HS-27A (cell line): ENCODE measurements at places on chromosomes 2 and 18.

GRCh38 chr2:46193855-46194254 is 103.4 kb upstream of the EPAS1 start:
- DNase-seq, result no peak

DNA sequence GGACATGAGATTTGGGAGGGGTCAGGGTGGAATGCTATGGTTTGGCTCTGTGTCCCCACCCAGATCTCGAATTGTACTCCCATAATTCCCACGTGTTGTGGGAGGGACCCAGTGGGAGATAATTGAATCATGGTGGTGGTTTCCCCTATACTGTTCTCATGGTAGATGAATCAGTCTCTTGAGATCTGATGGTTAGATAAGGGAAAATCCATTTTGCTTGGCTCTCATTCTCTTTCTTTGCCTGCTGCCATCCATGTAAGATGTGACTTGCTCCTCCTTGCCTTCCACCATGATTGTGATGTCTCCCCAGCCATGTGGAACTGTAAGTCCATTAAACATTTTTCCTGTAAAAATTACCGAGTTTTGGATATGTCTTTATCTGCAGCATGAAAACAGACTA is 80.9 kb upstream of the GALNT5 start:
- DNase-seq, result no peak

DNA sequence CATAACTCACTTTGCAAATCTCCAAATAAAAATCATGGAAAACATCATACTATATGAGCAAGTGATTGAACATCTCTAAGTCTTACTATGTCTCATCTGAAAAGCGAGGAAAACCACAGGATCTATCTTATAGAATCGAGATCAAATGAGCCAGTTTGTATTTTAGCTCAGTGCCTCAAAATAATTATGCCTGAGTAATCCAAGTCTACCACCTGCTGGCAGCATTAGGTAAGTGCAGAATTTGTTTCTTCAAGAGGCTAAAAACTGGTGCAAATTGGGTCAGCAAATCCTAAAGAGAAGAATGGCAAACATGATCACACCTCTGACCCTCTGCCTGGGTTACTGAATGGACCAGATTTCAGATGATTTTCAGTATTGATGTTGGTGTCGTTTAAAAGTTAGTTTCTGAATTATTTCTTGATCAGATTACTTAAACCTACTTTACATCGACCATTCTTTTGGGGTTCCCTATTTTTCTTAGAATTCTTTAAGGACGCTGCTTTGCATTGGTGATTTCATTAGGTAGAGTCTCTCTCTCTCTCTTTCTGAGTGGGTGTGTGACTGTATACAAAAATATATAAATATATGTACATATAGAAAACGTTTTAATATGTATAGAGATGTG is 12.7 kb upstream of the FHOD3 start:
- DNase-seq, result no peak

GRCh38 chr18:9661564-9661963 is 46.5 kb upstream of the RAB31 start:
- no peak for DNase-seq

GRCh38 chr2:235139956-235140800 is 188.4 kb downstream of the SH3BP4 start:
- no peak for DNase-seq

- no peak for DNase-seq
Measured at GRCh38 chr2:98585386-98585785, 22.9 kb downstream of the COA5 start.

GRCh38 chr2:34241905-34242762 is 643.0 kb upstream of the FAM98A start:
- DNase-seq, result no peak

DNA sequence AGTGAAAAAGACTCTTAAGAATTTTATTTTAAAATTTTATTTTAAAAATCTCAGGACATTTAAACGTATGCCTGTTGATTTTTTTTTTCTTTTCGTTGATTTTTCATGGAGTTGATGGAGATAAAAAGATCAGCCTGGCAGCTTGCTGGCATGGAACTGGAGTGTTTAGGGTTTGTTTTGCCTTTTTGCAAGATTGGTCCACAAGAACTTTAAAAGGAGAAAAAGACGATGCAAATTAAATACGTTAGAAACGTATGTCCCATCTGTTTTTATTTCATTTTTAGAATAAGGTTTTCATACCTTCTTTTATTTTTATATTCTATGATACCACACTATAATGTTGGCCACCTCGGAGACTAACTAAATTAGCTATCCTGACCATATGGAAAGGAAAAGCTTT is 254.9 kb downstream of the ARHGAP15 start:
- no peak for DNase-seq

DNA sequence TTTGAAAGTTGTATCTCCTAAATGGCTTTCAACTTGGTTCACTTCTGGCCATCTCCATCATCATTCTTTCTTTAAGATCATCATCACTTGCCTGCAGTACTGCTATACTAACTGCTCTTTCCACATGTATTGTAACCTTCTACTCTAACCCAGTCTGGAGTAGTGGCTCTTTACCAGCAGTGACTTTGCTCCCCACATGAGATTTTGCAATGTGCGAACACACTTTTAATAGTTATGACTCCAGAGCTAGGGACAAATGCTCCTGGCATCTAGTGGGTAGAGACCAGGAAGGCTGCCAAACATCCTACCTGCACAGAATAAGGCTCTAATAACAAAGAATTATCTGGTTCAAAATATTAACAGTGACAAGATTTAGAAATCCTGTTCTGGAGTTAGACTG is 243.8 kb downstream of the XIRP2 start:
- DNase-seq, result no peak

GRCh38 chr2:32977228-32977758 is 30.5 kb downstream of the LTBP1 start:
- no peak for DNase-seq

DNA sequence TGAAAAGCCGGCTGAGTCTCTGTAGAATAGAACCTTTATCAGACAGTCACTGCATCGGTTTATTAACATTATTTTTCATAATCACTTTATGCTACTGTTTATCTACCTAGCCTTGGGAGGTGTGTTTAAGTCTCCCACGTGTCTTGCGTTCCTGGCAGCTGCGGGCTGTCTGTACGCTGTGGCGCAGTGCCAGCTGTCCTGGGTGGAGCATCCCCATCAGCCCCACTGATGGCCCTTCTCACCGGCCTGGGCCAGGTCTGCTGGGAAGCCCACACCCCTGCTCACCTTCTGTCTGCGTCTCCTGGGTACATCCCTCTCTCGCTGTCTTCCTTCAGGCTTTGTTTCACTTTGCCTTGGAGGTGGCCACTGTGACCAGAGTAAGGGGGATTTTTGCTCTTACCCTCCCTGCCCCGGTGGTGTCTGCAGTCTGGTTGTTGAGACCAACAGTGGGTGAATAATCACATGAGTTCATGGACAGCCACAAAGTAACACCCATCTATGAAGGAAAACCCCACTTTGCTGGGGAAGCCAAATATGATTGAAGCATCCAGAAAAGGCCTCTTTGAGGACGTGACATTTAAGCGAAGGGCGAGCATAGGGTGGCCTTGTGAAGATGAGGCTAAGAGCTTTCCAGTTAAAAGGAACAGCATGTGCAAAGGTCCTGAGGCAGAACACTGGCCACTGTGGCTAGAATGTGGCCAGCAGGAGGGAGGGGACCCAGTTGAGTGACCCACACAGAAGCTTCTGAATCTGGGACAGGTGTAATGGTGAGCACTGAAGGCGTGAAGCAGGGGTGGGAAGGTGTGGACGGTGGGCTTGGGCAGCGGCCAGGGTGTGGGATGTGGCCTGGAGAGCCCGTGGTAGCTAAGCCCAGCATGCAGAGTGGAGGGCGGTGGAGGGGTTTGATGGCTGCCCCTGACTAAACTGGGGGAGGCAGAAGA is 41.7 kb downstream of the RAMP1 start:
- no peak for DNase-seq

- no peak for DNase-seq
Measured at GRCh38 chr2:222167762-222168161, 131.0 kb downstream of the PAX3 start.

- no peak for DNase-seq
Measured at GRCh38 chr18:67279988-67280387, 236.5 kb downstream of the DSEL start.

DNA sequence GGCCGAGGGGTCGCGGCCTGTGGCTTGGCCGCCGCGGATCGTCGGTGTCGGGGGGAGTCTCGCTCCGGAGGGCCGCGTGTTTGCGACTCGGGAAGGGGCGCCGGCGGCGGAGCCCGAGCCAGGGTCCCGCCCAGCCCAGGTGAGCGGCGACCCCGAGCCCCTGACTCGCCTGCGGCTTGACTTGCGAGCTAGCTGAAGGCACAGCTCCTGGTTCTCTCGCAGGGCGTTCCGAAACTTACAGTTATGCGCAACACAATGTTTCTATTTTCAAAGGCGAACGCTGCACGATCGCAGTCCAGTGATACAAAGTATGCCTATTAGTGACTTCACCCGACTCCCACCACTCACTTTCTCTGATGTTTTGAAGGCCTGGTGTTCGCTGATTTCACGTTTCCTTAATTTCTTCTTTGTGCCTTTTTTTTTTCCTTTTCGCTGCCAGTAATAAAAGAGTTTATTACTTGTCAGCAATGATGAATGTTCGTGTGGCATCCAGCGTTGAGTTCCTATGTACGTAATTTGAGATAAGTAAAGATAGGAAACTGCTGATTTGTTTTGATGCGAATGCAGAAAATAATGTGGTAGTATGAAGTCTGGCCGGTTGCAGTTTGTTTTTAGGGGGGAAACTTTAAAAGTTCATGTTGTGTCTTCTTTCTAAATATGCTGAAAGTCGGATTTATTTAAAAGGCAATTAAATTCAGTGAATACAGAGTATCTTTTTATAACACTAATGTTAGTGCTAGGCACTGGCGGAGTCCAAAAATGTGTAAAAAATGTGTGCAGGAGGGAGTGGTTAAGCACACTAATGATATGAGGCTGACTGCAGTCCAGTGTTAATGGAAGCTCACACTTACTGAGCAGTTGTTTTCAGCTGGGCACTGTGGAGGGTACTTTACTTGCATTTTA is 706 bp downstream of the UBXN2A start:
- no peak for DNase-seq

DNA sequence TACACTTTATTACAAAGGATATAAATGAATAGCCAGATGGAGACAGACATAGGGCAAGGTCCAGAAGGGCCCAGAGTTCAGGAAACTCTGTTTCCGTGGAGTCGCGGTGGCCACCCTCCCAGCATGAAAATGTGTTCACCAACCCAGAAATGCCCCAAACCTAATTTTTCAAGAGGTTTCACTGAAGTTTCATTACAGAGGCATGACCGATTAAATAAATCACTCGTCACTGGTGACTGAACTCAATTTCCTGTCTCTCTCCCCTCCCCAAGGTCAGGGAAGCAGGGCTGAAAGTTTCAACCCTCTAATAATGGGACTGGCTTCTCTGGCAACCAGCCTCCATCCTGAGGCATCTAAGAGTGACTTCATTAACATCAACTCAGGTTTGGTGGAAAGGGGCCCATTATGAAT is 22.4 kb downstream of the USP40 start:
- DNase-seq, result no peak

- no peak for DNase-seq
Measured at GRCh38 chr2:170143045-170143717, 34.8 kb upstream of the MYO3B start.

DNA sequence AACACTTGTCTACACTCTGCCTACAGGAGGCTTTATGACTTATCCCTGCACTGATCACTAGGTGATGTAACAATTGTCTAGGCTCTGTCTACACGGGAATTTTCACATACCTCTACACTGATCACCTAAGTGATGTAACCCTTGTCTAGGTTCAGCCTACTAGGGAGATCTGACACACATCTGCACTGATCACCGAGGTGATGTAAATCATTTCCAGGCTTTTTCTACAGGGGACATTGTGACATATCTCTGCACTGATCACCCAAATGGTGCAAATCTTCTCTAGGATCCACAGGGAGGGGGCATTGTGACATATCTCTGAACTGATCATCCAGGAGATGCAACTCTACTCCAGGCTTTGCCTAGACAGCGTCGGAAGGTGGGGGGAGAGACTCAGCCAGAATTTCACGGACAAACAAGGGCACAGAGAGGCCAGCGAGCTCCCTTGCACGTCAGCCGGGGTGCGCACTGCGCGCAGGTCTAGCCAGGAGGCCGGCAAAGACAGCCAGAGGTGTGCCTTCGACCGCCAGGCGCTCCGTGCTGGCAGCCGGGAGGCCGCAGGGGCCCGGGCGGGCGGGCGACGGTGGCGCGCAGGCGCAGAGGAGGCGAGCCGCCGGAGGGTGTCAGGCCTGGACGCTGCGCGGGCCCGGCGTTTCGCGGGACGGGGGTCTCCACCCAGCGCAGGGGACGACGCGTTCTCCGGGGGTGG is 46.9 kb upstream of the USP14 start:
- no peak for DNase-seq

DNA sequence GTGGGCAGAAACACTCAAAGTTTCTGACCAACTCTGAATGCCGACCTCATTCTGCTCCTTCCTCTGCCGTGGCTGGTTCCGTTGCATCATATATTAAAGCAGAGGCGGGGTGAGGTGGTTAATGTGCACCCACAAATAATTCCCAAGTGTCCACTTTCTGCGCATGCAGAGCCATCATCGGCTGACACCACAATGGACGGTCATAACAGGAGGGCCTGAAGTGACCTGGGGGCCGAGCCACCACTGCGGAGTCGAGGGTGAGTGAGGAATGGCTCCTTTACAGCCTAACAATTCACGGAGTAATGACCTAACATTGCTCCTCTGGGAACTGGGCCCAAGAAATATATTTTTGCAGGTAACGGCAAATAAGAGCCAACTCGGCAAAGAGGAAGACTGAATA is 32.9 kb upstream of the GLI2 start:
- DNase-seq, result no peak

GRCh38 chr2:28624793-28625701 is 126.6 kb upstream of the PPP1CB start:
- DNase-seq, result no peak

- DNase-seq, result no peak
Measured at GRCh38 chr18:69774831-69775230, 172.8 kb downstream of the CD226 start.

DNA sequence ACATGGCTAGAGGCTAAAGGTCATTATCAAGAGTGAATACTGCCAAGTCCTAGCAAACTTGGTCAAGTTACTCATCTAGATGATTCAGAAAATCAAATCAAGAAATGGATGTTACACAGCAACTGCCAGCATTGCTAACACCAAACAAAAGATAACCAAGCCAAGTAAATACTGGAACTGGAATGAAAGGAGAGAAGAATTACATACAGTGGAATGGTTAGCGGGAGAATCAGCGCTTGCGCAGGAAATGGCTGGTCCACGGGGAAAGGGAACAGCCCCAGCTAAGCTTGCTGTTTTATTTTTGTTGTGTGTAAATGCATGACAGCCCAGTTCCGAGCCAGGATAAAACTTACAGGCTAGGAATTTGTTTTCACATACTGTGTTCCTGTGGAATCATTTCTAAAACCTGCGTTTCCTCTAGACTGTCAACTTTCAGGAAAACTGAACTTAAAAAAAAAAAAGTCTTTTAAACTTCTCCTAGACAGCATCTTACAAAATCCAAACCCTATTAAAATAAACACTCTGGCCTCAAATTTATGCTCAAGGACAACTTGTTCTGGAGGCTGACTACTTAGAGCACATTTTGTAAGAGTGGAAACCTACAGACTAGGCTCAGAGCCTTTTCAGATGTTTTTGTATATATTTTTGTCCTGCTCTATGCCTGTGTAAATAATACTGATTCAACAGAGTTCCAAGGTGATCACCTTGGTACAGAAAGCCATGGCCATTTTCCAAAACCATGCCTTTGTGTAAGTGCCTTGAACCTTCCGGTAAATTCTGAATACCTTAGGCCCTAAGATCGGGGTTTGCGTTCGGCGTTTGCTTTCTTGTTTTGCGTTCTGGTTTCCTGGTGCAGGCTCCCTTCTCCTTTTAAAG is 30.7 kb upstream of the TXNDC2 start:
- DNase-seq, result no peak
